Naive thymus-derived CD8-positive, alpha-beta T cell (primary cell): ENCODE measurements at places on chromosomes 7 and 10.

- DNase-seq, result no peak
Measured at GRCh38 chr10:35639021-35639727, 2.9 kb downstream of the FZD8 start.

- DNase-seq, result no peak
Measured at GRCh38 chr7:83476511-83477050, 172.4 kb downstream of the SEMA3E start.

- DNase-seq, result no peak
Measured at GRCh38 chr10:101157756-101158458, 26.8 kb downstream of the TLX1 start.

GRCh38 chr10:115050375-115051010 is 42.7 kb upstream of the ATRNL1 start:
- no peak for DNase-seq

GRCh38 chr7:22783421-22783820 is 39.2 kb downstream of the TOMM7 start:
- DNase-seq, result no peak

GRCh38 chr10:3166496-3167290 is 5.9 kb downstream of the PITRM1 start:
- no peak for DNase-seq
